ENCODE measurements at places on chromosomes 1 and 21.
A peak's percentile ranks its signal among the peaks of the same experiment; 100 is the strongest.

DNA sequence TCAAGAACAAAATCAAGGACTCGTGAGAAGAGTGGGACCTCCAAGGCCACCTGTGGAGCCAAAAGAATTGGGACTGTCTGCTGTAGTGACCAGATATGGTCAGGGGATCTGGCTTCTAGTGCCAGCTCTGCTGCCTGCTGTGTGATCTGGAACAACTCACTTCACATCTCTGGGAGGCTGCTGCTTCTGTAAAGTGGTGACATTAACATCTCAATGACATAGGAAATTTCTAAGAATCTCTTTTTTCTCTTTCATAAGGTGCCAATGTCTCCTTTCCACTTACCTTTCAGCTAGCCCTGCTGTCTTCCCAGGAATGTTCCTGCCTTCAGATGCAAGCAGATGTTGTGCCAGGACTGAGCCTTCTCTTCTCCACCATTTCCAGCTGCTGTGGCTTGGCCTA, 5.0 kb upstream of the SRSF4 start:
- no peak for DNase-seq

DNA sequence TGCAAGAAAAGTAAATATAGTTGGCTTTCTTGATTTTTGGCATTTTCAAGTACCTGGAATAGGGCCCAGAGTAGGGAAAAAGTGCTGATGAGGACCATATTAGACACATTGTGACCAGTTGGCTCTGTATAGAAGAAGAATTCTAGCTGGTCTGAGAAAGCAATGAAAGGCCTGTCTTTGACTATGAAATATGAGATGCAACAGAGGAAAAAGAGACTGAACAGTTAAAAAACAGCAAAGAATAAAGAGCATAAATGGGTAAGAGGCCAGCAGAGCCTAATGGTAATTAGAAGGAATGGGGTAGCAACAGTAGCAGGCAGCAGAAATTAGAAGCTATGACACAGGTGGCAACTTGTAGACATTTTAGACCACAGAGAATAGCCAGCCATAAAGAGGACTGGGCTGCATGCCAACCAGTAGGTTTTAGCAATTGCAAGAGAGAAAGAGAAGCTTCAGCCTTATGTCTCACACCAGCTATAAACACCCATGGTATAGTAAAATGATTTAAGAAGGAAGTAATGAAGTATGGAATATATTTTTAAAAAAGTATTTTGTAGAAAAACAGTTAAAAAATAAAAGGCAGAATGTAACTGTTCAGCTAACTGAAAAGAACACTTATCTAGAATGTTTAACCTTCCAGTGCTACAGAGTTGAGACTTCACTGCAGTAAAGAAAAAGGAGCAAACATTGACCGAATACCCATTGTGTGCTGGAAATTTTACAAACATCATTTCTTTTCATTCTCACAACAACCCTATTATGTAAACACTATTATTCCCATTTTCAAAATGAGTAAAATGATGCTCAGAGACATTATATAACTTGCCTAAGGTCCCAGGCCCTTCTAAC, 114.1 kb downstream of the LHX4 start:
- DNase-seq, result peak; percentile 16

GRCh38 chr1:58590019-58590418, 13.0 kb upstream of the TACSTD2 start:
- DNase-seq, result no peak

DNA sequence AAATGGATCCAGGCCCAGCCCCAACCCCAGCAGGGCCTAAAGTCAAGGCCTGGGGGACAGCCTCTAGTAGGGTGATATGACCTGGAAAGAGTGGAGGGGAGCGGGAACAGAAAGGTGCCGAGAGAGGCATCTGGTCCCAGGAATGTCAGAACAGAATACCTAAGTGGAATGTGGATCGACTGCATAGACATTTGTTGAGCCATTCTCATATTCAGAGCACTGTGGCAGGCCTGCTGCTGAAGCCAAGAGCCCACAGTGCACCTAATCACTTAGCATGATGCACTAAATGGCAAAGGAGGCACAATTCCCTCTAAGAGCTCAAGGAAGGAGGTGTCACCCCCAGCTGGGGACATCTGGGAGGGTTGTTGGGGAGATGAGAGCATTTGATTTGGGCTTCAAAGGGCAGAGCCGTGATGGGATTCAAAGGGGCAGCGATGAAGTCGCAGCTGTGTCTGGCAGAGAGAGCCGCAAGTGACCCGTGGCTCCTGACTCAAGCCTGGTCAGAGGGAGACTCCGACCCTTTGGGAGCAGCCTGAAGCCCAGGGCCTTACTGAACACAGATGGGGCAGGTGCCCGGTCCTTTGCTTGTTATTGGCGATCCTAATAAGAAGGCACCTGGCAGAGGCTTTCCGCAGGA, 8.6 kb upstream of the PKP1 start:
- no peak for DNase-seq

DNA sequence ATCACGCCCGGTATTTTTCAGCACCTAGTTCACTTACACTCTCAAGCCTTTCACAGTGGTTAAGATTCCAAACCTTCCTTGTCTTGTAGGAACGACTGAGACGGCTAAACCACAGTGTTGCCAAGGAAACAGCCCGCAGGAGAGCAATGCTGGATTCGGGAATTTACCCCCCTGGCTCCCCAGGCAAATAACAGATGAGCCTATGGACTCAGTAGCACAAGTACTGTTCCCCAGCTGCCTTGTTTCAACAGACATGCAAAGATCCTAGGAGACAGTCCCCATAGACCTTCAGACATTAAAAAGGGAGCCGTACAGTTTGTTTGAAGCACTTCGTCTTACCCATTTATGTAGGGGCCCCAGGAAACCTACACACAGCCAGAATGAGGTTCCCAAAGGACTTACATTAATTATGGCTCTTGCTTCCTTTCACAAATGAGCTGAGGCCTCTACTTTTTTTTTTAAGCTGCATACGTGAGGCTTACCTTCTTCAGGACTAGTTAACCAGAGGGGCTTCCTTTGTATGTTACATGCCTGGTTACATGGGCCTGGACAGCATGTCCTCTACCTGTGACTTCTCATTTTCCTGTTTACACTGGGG, 2.7 kb downstream of the SNAPIN start:
- DNase-seq, result no peak

DNA sequence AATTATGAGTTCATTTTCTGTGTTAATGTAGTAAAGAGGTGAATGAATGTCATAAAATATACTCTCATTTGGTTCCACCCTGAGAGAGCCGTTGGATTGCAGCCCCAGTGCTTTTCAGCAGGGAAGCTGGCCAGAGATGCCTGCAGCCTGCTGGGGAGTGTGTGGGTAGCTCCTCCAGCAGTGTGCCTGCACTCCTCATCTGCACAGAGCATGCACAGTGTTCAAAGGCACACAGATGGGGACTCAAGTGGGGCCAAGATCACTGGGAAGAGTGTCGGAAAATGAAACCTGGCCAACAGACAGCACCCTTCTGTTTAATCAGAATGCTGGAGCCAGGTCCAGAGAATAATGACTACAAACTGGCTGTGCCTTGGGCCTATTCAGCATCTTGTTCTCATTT, 206.8 kb downstream of the ST6GALNAC3 start:
- DNase-seq, result no peak

DNA sequence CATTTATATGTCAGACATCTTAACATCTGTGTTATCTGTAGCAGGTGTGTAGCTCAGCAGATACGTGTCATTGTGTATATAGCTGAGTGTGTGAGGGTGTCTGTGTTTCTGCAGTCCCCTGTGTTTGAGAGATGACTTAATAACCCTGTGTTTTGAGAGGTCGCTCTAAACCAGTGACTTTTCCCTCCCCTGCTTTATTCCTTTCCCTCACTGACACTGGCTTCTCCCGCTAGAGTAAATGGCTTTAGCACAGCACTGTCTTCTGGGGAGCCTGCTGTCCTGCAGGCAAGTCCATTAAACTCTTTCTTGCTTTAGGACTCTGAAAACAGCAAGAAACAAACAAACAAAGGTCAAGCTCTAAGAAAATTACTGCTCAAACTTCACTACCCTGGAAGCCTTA, 53.0 kb downstream of the VANGL1 start:
- no peak for DNase-seq

- DNase-seq, result no peak
Measured at GRCh38 chr1:244099258-244099930, 48.3 kb downstream of the ZBTB18 start.

DNA sequence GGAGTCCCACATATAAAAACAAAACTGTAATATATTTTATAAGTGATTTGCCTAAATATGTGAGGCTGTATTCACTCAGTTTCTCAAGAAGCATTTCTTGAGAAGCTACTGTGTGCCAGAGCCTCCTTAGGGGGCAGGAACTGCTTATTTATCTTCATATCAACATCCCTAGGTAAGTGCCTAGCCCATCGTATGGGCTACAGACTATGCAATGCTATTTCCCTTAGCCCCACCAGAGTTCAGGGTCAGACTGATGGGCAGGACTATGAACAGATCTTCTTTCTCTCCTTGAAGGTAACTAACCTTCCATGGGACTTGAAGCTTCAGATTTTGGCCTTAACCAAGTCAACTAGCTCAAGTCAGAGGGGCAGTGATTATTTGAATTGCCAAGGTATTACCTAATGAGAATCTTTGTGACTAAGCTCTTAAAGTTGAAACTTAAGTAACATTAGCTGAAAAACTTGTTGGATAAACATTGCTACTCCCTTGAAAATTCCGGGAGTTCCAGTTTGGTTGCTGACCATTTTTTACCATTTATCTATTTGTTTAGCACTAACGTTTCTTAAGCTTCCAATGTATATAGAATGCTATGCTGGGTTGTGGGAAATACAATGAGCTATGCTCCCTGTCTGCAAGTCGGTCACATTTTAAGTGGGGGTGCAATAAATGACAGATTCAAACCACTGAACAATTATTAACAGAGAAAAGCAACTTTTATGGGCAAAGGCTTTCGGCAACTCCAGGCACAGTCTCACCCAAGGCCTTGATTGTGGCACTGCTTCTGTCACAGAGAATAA, 85.2 kb downstream of the GPR88 start:
- DNase-seq, result no peak

- no peak for DNase-seq
Measured at GRCh38 chr1:28163496-28164161, 12.9 kb downstream of the PTAFR start.

- no peak for DNase-seq
Measured at GRCh38 chr1:68819190-68819829, 322.4 kb upstream of the DEPDC1 start.

DNA sequence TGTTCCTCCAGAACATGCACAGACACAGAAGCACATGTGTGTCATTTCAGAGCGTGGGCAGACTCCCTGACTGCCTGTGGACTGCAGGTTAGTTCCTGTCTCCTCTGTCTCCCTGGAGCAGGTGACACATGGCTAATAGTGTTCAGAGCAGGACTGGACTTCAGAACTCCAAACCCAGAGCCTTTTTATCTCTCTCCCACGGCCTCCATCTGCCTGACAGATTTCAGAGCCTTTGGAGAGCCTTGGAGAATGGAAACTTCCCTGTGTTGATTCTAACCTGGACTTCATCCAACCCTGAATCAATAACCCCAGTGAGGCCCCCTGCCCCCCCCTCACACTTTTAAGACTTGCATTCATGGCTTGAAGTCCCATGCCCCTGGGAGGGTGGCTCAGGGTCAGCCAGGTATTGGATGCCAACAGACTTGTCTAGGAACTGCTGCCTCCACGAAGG, 44.4 kb downstream of the C1orf198 start:
- DNase-seq, result no peak

DNA sequence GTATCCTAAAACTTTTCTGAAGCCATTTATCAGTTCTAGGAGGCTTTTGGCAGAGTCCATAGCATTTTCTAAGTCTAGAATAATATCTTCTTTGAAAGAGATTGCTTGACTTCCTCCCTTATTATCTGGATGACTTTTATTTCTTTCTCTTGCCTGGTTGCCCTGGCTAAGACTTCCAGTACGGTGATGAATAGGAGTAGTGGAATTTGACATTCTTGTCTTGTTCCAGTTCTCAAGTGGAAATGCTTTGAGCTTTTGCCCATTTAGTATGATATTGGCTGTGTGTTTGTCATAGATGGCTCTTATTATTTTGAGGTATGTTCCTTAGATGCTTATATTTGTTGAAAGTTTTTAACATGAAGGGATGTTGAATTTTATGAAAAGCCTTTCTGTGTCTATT, 1647.9 kb downstream of the PLA2G4A start:
- no peak for DNase-seq

- no peak for DNase-seq
Measured at GRCh38 chr1:114549137-114549536, 32.3 kb downstream of the BCAS2 start.

DNA sequence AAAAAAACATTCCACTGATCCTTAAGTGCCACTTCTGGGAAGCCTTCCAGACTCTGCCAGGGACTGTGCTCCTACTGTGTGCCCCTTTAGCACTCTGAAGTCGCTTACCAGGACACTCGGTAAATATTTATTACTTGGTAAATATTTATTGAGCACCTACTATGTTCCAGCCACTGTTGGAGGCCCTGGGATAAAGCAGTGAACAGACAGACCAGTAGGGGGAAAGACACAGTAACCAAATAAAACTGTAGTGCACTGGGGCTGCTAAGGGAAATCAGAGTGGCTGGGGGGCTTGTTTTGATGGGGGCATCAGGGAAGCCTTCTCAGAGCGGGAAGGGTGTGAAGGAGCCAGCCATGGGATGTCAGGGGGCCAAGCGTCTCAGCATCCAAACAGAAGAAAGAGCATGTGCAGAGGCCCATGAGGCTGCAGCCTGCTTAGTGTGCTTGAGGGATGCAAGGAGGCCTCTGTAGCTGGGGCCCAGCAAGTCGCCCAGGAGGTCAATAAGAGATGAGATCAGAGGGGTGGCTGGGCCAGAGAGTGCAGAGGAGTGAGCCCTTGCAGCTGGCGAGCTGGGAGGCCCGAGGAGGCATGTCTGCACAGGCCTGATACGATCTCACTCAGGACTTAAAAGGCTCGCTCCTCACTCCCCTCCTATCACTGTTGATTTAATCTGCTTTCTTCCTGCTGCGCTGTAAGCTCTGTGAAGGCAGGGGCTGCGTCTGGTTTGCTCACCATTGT, 28.6 kb downstream of the KAZN start:
- no peak for DNase-seq

Measured in forelimb muscle (tissue), 1 donor.